ENCODE measurements at places on chromosomes 11 and 22. TPM values are rescaled to one million over a fixed set of nuclear protein-coding genes. Genes with fewer than 3 reads are reported as not detected.

Gene CCDC88B
- 106 TPM for total RNA-seq

- H3K4me3 ChIP-seq: no peak overlapping the region
- no peak for DNase-seq
- no peaks in the 10 kb centered on the region for H3K27me3 ChIP-seq
- no peak overlapping the region for H3K27ac ChIP-seq
- H3K4me1 ChIP-seq: peaks cover 27% of the 10 kb centered on the region
Observed at GRCh38 chr22:40190501-40190900, 12.8 kb downstream of the TNRC6B start.

Gene TIMP3
- not detected for total RNA-seq

DNA sequence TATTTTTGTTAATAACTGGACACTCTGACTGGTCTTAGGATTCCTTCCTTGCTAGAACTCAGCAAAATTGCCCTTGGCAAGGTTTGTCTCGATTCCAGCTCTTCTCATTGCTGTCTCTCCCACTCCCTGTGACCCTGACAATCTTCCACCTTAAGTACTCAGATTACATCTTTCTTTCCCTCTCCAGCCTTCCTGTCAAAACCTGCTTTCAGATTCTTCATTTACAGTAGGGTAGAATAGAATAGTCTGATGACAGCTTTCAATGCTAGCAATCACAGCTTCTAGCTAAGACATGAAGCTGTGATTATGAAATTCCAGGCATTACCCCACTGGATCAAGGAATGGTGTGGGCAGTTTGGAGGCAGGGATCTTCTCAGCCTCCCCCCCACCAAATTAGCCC, 39.2 kb upstream of the LMO2 start:
- no peak for DNase-seq
- H3K4me3 ChIP-seq: no peak overlapping the region
- H3K36me3 ChIP-seq: no peaks in the 10 kb centered on the region
- H3K27ac ChIP-seq: no peak overlapping the region
- peaks cover 2% of the 10 kb centered on the region for H3K4me1 ChIP-seq
- peaks cover 25% of the 10 kb centered on the region for H3K27me3 ChIP-seq

DNA sequence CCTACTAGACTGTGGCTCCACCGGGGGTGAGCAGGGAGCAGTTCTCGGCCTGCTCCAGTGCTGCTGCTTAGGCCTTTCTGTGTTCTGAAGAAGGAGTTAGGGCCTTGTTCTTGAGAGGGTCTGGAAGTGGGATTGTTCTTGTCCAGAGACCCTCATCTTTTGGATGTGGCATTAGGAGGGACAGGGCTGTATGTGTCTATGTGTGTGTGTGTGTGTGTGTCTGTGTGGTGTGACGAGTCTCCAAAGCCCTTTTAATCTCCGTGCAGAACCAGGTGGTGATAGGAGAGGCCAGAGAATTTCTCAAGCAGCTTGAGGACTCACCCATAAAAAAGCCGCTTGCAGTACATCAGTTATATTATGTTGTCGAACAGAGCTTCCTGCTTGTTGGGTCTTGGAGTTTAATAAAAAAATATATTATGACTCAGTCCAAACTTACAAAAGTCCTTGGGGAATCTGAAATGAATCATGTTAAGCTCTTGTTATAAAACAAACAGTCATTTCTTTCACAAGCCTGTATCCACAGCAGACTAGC, 196.5 kb downstream of the TENM4 start:
- DNase-seq: no peak
- H3K27me3 ChIP-seq: no peaks in the 10 kb centered on the region
- no peak overlapping the region for H3K4me3 ChIP-seq

GRCh38 chr22:19981171-19981960, 35.3 kb downstream of the ARVCF start:
- no peaks in the 10 kb centered on the region for H3K27me3 ChIP-seq
- H3K36me3 ChIP-seq: no peaks in the 10 kb centered on the region
- no peak overlapping the region for H3K27ac ChIP-seq
- DNase-seq: no peak

Gene TRIM49
- total RNA-seq: not detected

Gene APOA5
- total RNA-seq: not detected

Gene GLYAT
- total RNA-seq: not detected

Gene MMP10
- not detected for total RNA-seq

Gene ISX
- total RNA-seq: not detected

Gene RIBC2
- 7.3 TPM for total RNA-seq

- no peak overlapping the region for H3K27ac ChIP-seq
- no peaks in the 10 kb centered on the region for H3K27me3 ChIP-seq
- no peak for DNase-seq
- H3K4me1 ChIP-seq: no peaks in the 10 kb centered on the region
Observed at GRCh38 chr11:122074022-122074421, 42.0 kb downstream of the BLID start.

Gene SEC14L2
- total RNA-seq: 5.6 TPM

- DNase-seq: no peak
- no peaks in the 10 kb centered on the region for H3K4me1 ChIP-seq
- H3K36me3 ChIP-seq: no peaks in the 10 kb centered on the region
- H3K27ac ChIP-seq: no peak overlapping the region
Observed at GRCh38 chr11:16632295-16633200, 105.9 kb upstream of the C11orf58 start.

DNA sequence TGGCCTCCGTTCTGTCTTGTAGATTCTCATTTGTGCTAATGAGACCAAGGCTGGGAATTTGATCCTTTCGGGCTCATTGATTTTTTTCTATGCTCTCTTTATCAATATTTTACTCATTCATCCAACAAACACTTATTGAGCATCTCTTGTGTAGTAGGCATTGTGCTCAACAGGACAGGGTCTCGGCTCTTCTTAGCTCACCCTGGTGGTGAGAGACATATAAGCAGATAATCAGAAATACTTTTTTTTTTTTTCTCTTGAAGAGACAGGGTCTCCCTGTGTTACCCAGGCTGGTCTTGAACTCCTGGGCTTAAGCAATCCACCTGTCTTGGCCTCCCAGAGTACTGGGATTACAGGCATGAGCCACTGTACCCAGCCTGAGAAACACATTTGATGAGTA, 48.0 kb upstream of the SLC5A1 start:
- no peak overlapping the region for H3K27ac ChIP-seq
- no peak overlapping the region for H3K4me3 ChIP-seq
- no peaks in the 10 kb centered on the region for H3K4me1 ChIP-seq
- H3K36me3 ChIP-seq: no peaks in the 10 kb centered on the region
- no peak for DNase-seq
- H3K27me3 ChIP-seq: peaks cover 30% of the 10 kb centered on the region

Gene TMEM151A
- total RNA-seq: not detected

DNA sequence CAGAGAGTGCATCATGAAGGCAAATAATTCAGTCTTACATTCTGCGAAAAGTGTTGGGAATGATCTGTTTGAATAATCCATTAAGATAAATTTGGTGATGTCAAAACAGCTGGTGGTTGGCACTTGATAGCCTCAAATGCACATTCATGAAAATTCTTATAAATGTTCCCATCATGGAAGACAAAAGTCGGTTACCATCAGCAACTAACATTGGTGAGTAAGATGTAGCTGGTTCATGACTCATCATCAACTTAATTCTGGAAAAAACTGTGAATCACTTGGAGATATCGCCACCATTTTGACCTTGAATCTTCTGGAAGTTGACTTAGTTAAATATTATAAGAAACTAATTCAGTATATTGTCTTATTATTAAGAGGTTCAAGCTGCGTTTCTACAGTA, 11.2 kb downstream of the CRYBB1 start:
- no peak overlapping the region for H3K4me3 ChIP-seq
- peaks cover 5% of the 10 kb centered on the region for H3K36me3 ChIP-seq
- no peak for DNase-seq
- H3K27ac ChIP-seq: no peak overlapping the region
- peaks cover 36% of the 10 kb centered on the region for H3K4me1 ChIP-seq

- H3K27ac ChIP-seq: no peak overlapping the region
- no peaks in the 10 kb centered on the region for H3K27me3 ChIP-seq
- H3K4me1 ChIP-seq: peaks cover 8% of the 10 kb centered on the region
- H3K36me3 ChIP-seq: peaks cover 28% of the 10 kb centered on the region
- H3K4me3 ChIP-seq: no peak overlapping the region
Observed at GRCh38 chr11:74844865-74845264, 96.2 kb downstream of the RNF169 start.

GRCh38 chr22:27883656-27884350, 35.3 kb downstream of the PITPNB start:
- H3K36me3 ChIP-seq: peaks cover 39% of the 10 kb centered on the region
- no peaks in the 10 kb centered on the region for H3K27me3 ChIP-seq
- no peak overlapping the region for H3K4me3 ChIP-seq
- DNase-seq: no peak
- peaks cover 6% of the 10 kb centered on the region for H3K4me1 ChIP-seq

DNA sequence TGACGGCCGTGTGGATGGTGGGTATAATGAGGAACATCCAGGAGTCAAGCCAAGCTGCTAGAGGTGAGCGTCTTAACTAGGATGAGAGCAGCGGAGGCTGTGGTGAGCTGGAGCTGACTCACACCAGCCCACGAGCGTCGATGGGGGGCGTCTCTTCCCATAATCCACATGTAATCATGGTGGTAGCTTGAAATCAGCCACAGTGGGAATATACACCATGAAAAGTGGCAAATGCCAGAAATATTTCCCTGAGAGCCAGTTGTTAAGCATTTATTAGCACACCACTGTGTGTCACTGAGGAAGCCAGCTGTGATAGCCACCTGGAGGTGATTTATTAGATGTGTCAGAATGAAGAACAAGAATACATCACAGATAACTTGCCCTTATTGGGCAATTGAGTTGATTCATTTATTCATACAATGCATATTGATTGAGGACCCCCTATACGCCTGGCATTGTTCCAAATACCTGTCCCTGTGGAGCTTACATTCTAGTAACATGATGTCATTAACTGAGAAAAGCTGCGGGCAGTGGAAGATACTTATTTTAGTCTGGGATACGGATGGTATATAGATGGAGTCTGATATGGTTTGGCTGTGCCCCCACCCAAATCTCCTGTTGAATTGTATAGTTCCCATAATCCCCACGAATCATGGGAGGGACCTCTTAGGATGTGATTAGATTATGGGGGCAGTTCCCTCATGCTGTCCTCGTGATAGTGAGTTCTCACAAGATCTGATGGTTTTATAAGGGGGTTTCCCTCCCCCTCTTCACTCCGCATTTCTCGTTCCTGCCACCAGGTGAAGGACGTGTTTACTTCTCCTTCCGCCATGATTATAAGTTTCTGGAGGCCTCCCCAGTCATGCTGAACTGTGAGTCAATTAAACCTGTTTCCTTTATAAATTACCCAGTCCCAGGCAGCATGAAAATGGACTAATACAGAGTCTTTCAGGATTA, 473.4 kb downstream of the METTL15 start:
- H3K36me3 ChIP-seq: no peaks in the 10 kb centered on the region
- no peaks in the 10 kb centered on the region for H3K4me1 ChIP-seq
- H3K27ac ChIP-seq: no peak overlapping the region
- no peak for DNase-seq
- no peak overlapping the region for H3K4me3 ChIP-seq
- no peaks in the 10 kb centered on the region for H3K27me3 ChIP-seq

Gene MEI1
- 75.5 TPM for total RNA-seq

DNA sequence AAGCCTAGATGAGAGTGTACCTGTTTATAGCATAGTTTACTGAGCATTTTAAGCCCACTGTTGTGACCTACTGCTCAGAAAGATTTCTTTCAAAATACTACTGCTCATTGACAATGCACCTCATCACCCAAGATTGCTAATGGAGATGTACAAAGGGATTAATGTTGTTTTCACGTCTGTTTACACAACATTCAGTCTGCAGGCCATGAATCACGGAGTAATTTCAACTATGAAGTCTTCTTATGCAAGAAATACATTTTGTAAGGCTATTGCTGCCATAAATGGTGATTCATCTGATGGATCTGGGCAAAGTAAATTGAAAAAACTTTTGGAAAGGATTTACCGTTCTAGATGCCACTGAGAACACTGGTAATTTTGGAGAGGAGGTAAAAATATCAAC, 112.9 kb downstream of the KIF18A start:
- no peaks in the 10 kb centered on the region for H3K4me1 ChIP-seq
- no peak overlapping the region for H3K27ac ChIP-seq
- no peaks in the 10 kb centered on the region for H3K36me3 ChIP-seq
- no peak for DNase-seq

GRCh38 chr22:39292561-39293074, 26.8 kb downstream of the RPL3 start:
- H3K4me1 ChIP-seq: no peaks in the 10 kb centered on the region
- H3K36me3 ChIP-seq: no peaks in the 10 kb centered on the region
- H3K4me3 ChIP-seq: no peak overlapping the region
- H3K27me3 ChIP-seq: peaks cover 6% of the 10 kb centered on the region
- H3K27ac ChIP-seq: no peak overlapping the region

Gene TRIOBP
- 42.7 TPM for total RNA-seq

- DNase-seq: no peak
- no peaks in the 10 kb centered on the region for H3K36me3 ChIP-seq
- H3K4me3 ChIP-seq: no peak overlapping the region
- H3K4me1 ChIP-seq: peaks cover 8% of the 10 kb centered on the region
Observed at GRCh38 chr11:104549019-104549418, 349.2 kb downstream of the CASP12 start.

Gene PRR5
- total RNA-seq: 22.1 TPM

Gene FGF4
- not detected for total RNA-seq

Gene TEAD1
- 1.0 TPM for total RNA-seq

- H3K27ac ChIP-seq: no peak overlapping the region
- H3K4me3 ChIP-seq: no peak overlapping the region
- no peaks in the 10 kb centered on the region for H3K27me3 ChIP-seq
Observed at GRCh38 chr22:44097263-44098020, 73.3 kb downstream of the PARVB start.

DNA sequence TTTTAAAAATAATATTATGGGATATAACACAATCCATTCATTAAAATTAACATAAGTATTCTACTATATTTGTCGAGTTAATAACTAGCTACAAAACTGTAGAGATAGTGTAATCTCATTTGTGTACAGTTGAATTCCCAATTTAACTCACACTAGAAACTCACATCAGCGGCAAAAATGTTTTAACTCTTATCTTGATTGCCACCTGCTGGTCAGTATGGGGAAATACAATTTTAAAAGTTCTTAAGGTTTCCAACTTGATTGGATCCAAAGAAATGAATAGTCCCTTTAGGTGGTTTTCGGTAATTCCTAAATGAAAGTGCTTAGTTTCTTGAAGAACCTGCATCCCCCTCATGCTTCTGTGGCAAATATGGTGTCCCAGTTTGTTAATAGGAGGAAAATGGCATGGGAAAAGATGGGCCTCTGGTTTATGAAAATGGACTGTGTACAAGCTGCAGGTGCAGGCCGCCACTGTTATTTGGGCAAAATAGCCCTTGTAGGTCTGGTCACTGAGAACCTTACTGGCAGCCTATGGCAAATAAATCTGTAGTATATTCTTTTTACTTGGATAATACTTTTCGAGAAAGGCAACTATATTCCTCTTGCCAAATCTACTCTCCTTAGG, 33.7 kb upstream of the SLC17A6 start:
- peaks cover 3% of the 10 kb centered on the region for H3K27me3 ChIP-seq
- H3K4me3 ChIP-seq: no peak overlapping the region
- H3K27ac ChIP-seq: no peak overlapping the region
- DNase-seq: no peak
- H3K36me3 ChIP-seq: no peaks in the 10 kb centered on the region
- H3K4me1 ChIP-seq: no peaks in the 10 kb centered on the region

GRCh38 chr11:2929950-2930703, 907 bp upstream of the PHLDA2 start:
- peak overlapping the region; percentile 57 for H3K27ac ChIP-seq
- H3K4me3 ChIP-seq: peak overlapping the region; percentile 73
- peaks cover 22% of the 10 kb centered on the region for H3K27me3 ChIP-seq
- no peaks in the 10 kb centered on the region for H3K36me3 ChIP-seq
- peaks cover 43% of the 10 kb centered on the region for H3K4me1 ChIP-seq

Measured in activated CD4-positive, alpha-beta memory T cell treated with anti-CD3 and anti-CD28 coated beads, Interleukin-2, amount 10 ng/mL, durations not matched to agents 7 days and 5 days (primary cell).